ENCODE measurements at places on chromosomes 7 and 10.
A peak's percentile ranks its signal among the peaks of the same experiment; 100 is the strongest.

DNA sequence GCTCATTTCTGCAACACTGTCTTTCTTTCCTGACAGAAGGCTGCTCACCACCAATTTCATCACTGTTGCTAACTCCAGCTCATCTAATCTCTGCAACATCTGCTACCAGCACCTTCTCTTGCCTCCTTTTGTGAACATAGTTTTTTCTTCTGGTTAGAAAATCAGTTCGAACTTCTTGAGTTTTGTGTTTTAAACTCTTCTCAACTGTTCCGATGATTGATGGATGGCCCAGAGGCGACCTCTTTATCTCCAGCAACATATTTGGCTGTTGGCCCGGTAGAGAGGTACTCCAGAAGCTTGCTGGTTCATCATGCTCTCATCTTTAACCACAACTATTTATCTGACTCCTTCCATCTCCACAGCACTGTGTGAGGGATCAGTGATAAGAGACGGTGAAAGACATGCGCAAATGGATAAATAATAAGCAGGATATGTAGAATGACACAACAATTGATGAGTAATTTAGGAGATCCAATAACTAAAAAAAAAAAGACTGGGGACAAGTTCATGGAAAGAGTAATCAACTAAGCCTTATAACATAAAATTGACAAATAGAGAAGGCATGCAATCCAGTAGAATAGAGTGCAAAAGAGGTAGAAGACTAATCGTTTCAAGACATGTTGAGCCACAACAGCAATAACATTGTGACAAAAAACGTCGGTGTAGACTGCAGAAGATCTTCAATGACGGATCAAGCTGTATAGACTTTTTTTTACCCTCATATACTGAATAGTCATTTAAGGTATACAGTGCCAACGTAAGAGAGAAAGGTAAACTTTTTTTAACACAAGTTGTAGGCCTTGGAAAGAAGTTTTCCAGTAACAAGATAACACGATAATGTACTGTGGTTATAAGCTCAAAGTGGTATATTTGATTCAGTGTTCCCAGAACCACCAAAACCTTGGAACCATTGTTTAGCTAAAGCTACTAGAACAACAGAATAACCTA is 152.2 kb downstream of the CRPPA start:
- no peak for DNase-seq

GRCh38 chr7:122248472-122248871 is 56.1 kb downstream of the FEZF1 start:
- DNase-seq: no peak

GRCh38 chr7:1940863-1941262 is 270.8 kb downstream of the ELFN1 start:
- no peak for DNase-seq

DNA sequence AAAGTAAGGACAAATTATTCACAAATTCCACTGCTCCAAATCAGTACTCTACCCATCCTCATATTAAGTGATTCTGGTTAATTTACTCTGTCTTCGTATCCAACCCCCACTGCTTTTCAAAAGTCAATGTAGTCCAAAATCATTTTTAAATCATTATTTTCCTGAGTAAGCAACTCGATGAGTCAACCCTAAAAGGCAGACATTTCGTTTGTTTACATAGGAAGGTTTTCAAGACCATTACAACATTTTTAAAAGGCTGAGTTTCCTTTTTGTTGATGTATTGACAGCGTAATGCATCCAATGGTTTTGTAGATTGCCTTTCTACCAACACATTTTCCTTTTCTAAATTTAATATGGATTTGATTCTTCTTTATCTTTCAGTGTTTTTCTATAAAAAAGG is 523.0 kb upstream of the ANKRD30A start:
- DNase-seq: no peak

- DNase-seq: no peak
Observed at GRCh38 chr10:59229441-59229840, 53.0 kb downstream of the PHYHIPL start.

- DNase-seq: no peak
Observed at GRCh38 chr7:142066536-142066935, 45.0 kb upstream of the MGAM2 start.

DNA sequence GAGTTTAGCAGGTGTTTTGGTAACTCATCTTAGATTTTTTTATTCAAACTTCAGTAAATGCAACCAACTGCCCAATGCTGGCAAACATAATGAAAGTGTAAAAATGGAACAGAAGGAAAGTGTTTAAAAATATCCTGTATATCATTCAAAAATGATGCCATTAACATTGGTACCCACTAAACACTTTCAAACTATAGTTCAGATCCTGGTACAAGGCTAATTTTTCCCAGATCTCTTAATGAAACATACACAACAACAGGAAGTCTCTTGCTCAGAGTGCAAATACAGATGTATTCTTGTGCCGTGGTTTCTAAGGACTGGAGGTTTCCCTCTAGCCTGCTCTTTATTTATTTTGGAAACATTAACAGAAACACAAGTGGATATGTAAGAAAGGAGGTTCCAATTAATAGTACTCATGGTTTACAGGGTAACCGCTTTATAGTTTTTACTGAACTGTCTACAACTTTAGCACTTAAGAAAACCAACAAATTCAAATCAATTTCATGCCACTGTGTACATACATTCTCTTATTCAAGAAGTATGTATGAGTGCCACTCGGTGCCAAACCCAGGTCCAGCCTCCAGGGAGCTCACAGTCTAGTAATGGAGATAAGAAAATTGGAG is 176.0 kb upstream of the AKR1E2 start:
- DNase-seq: no peak

DNA sequence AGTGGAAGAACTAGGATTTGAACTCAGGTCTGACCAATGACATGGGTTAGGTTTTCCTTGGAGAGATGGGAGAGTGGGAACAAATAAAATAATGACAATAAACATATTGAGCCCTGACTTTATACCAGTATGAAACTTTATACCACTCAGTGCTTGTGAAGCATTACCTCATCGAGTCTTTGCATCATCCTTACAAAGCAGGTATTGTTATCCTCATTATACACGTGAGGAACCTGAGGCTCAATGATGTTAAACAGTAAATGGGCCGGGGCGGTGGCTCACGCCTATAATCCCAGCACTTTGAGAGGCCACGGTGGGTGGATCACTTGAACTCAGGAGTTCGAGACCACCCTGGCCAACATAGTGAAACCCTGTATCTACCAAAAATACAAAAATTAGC is 47.7 kb downstream of the HHEX start:
- DNase-seq: no peak

DNA sequence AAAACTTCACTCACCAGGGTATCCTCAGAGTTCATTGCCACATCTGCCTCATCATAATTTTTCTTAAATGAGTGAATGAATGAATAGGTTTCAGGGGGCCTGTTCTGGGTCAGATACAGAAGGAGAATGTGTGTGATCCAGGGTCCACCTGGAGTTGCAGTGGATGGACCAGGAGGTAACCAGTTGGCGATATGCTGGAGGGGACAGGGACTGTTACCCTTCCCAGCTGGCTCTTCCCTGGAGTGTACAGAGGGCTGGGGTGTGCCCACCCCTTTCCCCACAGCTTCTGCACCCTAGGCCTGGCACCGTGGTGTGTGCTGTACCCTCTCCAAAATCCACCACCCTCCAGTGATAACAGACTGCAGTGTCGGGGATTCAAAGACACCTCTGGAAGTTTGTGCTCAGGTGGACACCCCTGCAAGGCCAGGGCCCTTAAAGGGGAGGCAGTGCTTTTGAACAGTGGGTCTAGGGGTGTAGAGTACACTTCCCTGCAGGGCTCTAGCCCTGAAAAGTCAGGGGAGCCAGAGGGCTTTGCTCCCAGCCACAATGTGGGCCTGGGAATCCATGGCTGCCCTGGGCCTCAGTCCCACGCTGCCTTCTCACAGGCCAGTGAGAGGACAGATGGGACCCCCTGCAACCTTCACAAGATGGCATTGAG is 134.4 kb upstream of the UNC5B start:
- DNase-seq: no peak

DNA sequence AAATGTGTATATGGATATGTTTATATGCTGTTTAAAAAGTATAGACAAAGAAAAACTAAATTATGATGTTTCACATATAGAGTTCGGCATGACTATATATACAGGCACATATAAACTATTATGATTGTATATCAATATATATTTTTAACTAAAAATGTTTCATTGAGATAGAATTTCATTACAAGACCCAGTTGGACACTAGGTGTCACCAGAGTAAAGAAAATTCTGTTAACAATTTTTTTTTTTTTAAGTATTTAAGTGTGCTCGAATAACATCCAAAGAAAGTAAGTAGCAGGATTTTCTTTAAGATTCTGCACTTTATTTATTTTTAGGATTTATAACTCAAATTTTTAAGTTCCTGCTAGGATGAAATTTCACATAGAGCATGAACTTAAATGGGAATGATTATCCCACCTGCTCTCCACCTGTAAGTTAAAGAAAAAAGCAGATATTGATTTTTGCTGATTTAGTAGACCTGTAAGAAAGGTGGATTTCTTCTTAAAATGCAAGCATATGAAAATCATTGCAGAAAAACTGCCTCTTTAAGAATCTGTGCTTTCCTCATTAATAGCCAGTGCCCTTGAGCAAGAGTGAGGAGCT is 961.5 kb downstream of the PCDH15 start:
- no peak for DNase-seq

DNA sequence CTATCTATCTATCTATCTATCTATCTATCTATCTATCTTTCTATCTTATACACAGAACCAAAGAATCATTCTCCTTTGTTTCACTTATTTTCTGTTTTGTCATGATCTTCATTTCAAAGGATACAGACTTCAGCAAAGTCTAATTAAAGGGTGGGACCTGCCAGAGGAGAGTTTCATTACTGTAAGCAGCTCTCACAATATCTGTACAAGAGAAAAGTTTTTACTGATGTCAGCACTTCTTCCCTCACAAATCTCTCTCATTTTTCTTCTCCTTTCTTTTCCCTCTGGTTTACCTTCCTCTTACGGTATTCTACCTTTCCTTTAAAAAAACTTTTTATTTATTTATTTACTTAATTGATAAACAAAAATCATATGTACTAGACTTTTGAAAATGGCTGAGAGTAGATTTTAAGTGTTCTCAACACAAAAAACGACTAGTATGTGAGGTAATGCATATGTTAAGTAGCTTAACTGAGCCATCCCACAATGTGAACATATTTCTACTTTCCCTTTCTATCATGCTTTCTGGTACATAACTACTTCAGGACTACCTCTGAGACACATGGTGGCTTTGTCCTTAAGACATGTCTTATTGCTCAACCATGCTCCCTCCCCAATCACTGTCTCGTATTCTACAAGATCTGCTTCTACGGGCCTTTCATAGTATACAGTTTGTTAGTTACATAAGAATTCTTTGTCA is 699.3 kb downstream of the PHTF2 start:
- DNase-seq: no peak

DNA sequence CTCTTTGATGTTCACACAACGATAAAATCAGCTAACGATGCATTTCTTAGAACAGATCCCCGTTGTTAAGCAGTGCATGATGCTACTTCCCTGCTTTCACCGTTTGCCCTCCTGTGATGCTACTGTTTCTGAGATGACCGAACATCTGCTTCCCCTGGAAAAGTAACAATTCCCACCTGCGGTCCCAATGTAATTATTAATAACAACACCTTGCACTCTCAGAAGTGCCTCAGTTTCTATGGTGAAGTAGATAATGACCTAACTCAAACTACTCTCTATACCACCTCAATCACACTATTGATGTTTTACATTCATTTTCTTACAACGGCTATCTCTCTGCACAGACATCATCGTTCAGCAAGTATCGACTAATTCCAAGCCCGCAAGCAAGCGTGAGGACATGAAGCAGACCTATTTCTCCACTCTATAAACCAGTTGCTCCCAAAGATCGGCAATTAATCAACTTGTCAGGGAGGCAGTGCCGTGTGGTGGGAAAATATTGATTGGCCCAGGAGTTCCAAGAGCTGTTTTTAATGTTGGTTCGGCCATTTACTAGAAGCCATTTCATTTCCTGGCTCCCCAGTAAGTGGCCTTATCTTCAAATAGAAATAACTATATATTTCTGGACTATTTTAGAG is 42.7 kb downstream of the FAM107B start:
- DNase-seq: peak; percentile 59

- DNase-seq: no peak
Observed at GRCh38 chr10:68997211-68997610, 8.6 kb downstream of the KIFBP start.

DNA sequence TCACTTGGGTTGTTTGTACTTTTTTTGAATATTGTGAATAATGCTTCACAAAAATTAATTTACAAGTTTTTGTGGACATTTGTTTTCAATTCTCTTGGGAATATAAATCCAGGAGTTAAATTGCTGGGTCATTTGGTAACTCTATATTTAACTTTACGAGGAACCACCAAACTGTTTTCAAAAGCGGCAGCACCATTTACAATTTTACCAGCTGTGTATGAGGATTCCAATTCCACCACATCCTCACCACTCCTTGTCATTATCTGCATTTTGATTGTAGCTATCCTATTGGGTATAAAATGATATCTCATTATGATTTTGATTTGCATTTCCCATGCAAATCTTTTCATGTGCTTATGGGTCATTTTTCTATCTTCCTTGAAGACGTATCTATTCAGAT is 4.0 kb upstream of the NUDT13 start:
- no peak for DNase-seq

DNA sequence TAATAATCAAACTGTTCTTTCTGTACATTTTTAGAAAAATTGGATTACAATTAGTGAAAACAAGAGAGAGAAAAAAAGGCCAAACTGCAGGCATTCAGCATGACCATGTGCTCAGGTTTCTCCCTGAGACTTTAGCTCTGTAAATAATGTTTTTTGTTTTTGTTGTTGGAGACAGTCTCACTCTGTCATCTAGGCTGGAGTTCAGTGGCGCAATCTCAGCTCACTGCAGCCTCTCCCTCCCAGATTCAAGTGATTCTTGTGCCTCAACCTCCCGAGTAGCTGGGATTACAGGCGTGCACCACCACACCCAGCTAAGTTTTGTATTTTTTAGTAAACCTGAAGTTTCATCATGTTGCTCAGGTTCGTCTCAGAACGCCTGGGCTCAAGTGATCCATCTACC is 23.0 kb downstream of the BZW2 start:
- no peak for DNase-seq

DNA sequence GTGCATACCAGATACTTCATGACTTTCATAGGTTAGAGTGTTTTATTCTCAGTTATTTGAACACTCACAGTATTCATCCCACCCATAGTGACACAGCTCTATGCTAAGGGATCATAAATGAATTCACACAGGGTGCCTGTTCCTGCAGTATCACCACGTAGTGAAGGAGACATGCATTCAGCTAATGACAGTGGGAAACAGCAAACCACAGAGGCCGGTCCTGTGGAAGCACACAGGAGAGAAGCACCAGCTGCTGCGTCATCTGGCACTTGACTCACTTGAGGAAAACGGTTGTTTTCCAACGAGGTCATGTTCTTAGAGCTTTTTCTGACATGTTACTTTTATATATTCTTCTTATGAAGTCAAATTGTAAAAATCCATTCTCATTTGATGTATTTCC is 73.0 kb downstream of the UBE3C start:
- no peak for DNase-seq

DNA sequence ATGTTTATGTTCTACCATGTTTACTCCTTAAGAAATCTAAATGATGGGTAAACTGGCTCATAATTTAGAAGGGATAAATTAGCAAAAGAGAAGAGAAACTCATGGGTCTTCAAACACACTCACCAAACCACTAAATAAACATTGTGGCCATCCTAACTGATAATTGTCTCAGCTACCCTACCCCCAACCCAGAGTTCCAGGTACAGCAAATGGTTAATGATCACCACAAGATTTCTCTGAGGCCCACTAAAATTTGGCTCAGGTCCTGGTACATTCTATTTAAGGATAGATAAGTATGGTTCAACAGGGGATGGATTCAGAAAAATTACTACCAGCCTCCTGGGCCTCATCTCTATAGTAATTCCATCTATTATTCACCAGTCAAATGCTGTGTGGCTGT is 21.4 kb downstream of the SLC25A13 start:
- DNase-seq: no peak

GRCh38 chr10:94205396-94205831 is 157.3 kb downstream of the NOC3L start:
- no peak for DNase-seq
